Subcutaneous adipose tissue (tissue), 4 donors: ENCODE measurements at places on chromosomes 5 and 9. TPM values are rescaled to one million over a fixed set of nuclear protein-coding genes. Genes with fewer than 3 reads are reported as not detected.

Gene BDP1
- total RNA-seq = 30.3 TPM

Gene SLC23A1
- not detected for total RNA-seq

Gene ZNF354C
- total RNA-seq = 7.5 TPM

Gene FREM1
- 3.2 TPM for total RNA-seq

Gene SLC36A2
- total RNA-seq = not detected

Gene PCDHGA9
- total RNA-seq = 7.0 TPM

Gene FST
- total RNA-seq = 17.1 TPM

Gene KCNIP1
- total RNA-seq = 6.4 TPM

Gene PCDHB2
- total RNA-seq = 1.8 TPM

Gene LNPEP
- 74.0 TPM for total RNA-seq

Gene NME5
- total RNA-seq = not detected

Gene NR2F1
- 2.8 TPM for total RNA-seq

Gene CCL27
- total RNA-seq = not detected
